H7 (cell line): ENCODE measurements at places on chromosomes 12 and 14.

DNA sequence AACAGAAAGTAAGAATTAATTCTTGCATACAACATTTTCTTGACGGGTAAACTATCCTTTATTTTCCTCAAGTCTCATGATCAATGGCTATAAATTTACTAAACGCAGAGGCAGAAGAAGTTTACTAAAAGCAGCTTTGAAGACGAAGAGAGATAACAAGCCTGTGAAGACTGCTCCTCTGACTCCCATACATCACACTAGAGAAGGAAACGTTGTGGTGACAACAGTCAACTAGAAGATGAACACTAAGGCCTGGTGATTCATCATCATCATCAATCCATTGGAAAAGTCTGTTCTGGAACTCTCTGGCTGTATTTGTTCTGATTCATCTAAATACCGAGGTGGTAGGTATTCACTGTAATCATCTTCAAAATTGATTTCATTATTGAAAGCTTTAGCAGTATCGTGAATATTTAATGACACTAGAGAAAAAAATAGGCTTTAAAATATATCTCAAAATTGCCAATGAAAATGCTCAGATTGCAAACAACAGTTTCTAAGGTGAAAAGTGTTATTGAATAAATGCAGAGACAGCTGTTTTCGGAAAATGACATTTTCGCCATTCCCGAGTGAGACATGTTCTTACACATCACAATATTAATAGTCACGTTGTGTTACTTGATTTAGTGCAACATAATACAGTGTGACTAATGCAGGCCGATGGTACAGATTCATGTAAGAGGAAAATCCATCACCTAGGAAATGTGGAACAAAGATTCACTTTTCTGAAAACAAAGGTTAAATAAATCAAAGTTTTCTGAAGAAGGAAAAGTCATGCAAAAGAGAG, 260.5 kb downstream of the C12orf50 start:
- DNase-seq: no peak

DNA sequence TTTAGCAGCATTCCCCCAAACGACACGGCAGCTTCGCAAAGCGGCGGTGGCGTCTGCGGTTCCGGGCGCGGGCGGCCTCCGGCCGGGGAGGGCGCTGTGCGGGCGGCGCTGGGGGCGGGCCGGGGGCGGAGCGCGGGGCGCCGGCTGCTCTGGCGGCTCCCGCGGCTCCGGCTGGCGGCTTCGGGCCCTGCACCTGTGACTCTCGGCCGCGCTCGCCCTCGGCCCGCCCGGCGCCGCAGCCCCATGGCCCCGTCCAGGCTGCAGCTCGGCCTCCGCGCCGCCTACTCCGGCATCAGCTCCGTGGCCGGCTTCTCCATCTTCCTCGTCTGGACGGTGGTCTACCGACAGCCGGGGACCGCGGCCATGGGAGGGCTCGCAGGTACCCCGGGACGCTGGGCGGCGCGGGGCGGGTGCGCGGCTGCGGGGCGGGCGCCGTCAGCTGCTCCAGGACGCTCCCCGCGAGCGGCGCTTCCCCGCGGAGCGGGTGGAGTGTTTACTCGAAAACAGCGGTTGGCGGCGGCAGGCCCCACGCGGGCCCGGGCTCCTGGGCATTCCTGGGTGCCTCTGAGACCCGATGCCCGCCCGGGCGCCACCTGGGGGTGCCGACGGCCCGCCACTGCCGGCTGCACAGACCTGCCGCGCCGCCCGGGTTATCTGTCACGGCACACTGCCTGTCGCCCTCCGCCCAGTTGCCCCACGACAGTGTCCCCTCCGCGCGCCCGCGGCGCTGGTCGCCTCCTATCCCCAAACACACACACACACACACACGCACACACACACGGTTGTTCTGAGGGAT, at the start of gene SLC48A1:
SLC48A1 (plus strand) TSS at position 177 of the 796 bp plus-strand sequence; CDS start at position 244, 67 bp downstream.
- DNase-seq: peak; percentile 98

DNA sequence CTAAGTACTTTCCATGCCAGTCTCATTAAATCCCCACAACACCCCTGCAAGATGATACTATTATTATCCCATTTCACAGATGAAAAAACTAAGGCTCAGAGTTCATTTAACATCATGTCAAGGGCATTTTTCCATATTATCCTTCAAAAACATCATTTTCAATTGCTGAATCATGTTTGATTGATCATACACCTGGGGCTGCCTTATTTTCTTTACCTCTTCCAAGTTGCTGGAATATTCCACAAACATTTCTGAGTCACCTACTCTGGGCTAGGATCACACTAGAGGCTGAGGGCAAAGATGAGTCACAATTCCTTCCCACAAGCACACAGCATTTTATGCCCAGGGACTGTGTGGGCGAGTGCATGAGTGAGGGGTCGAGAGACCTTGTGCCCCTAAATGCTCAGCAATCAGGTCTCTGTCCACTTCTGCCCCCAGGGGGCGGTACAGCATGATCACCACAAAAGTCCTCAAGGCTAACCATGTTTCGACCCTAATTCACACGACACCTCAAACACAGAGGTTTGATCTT, 14.1 kb upstream of the TMEM119 start:
- DNase-seq: peak; percentile 86

GRCh38 chr14:76250302-76250701, 98.6 kb downstream of the GPATCH2L start:
- DNase-seq: no peak

- peak; percentile 15 for DNase-seq
Measured at GRCh38 chr12:38921025-38921677, 15.8 kb upstream of the CPNE8 start.

DNA sequence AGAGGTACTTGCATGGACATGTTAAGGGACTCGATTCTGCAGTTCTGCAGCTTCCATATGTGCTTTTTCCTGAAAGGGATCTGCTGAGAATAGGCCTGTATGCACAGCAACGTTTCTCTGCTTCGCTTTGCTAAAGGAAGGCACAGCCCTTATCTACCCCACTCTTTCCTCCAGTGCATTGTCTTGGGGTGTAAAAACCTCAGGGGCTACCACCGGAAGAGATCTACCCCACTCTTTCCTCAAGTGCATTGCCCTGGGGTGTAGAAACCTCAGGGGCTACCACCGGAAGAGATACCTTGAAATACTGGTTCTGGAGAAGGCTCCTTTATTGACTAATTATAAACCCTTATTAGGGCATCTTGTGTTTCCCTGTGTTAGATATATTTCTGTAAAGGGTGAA, 52.9 kb downstream of the SEL1L start:
- no peak for DNase-seq

GRCh38 chr14:72966038-72966437, 39.8 kb downstream of the DCAF4 start:
- no peak for DNase-seq

DNA sequence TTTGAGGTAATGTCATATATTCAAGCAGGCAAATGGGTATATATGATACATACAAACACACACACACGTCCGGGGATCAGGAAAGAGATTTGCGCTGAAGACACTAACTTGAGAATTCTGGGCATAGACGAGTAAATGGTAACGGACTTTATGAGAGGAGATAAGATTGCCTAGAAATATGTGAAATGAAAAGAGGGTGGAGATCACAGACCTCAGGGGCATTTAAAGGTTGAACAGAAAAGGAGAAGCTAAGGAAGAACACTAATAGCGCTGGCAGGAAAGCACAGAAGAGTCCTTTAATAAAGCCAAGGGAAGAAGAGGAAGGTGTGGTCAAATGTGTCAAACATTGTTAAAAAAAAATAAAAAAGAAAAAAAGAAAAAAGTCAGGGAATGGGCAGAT, 13.1 kb downstream of the CRY1 start:
- no peak for DNase-seq

GRCh38 chr12:100295764-100296555, 29.0 kb downstream of the SCYL2 start:
- no peak for DNase-seq

DNA sequence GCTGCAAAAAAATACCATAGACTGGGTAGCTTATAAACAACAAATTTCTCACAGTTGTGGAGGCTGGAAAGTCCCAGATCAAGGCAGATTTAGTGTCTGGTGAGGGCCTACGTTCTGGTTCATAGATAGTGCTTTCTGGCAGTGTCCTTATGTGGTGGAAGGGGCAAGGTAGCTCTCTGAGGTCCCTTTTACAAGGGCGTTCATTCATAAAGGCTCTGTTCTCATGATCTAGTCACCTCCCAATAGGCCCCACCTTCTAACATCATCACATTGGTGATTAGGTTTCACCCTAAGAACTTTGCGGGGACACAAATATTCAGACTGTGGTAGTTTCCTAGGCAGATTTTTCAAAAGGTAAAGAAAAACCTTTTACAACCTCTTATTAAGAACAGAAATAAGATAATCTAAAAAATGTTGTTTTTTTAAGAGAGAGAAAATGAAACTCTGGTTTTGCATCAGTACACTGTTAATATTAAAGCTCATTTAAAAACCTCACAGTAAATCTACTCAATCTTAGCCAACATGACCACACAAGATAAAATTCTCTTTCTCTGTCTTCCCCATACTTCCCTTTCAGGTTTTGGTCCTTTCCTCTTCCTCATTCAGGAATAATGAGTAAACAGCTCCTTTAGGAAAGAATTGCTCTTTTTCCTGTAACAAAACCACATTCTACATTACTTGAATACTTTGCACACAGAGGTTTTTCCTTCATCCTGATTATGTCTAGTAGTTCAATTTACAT, 117.5 kb downstream of the UNC79 start:
- DNase-seq: no peak

DNA sequence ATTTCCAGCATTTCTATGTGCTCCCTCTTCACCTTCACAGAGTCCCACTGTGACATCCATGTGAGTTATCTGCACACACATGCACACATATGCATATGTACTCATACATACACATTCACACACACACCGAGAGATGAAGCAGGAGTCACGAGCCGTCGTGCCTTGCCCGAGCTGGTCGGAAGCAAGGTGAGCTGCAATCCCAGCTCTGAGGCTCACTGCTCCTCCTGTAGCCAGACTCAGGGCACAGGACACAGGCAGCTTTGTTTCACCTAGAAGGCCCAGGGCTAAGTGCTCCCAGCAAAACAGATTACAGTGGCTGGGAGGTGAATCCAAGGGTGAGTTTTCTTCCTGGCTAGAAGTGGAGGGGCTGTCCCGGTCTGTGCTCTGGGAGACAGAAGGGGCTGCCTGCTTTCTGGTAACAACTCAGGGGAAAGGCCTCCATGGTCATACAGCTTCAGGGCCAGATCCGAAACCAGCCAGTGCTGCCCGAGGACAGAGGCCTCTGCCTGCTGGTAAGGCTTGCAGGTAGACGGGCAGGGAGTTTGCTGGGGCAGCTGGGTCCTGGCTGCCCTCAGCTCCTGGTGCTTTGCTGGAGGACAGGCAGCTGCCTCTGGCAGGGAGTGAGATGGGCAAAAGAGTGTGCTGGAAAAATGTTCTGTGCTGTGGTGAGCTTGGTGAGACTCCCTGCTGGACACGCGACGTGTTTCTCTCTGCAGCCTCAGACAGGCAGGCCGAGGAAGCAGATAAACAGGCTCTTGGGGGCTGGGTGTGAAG, 123.7 kb downstream of the CRACR2A start:
- no peak for DNase-seq

- no peak for DNase-seq
Measured at GRCh38 chr12:91140026-91140931, 29.0 kb upstream of the LUM start.

DNA sequence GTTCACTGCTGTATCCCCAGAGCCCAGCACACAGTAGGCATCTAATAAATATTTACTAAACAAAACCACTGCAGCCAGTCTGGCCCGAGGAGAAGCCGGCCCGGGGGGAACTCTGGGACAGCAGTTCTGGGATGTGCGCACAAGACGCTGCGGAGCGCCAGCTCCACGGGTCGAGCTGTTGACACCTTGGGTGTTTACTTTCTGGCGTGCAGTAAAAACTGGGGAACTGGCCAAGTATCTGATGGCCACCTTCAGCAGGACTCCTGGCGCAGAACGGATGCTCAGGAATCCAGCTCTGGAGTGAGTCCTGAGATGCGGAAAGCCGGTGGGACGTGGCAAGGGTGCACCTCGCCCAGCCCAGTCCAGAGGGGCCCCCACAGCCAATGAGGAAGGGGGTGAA, 65.6 kb downstream of the NCOR2 start:
- no peak for DNase-seq

DNA sequence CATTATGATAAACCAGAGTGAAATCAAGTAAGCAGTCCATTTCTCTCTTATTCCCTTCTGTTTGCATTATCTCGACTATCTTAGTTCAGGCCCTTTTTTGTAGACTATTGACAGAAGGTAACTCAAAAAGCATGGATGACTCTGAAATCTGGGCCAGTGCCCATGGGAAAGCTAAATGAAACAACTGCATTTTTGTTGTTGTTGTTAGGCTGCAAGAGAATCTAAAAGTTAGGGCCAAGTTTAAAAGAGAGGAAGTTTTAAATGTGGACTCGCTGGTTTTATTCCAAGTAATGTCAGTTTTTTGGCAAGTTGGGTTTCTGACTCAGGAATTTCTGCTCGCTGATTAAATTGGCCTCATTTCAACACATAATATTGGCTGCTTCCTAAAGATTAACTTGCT, 201.1 kb downstream of the PIK3C2G start:
- no peak for DNase-seq

DNA sequence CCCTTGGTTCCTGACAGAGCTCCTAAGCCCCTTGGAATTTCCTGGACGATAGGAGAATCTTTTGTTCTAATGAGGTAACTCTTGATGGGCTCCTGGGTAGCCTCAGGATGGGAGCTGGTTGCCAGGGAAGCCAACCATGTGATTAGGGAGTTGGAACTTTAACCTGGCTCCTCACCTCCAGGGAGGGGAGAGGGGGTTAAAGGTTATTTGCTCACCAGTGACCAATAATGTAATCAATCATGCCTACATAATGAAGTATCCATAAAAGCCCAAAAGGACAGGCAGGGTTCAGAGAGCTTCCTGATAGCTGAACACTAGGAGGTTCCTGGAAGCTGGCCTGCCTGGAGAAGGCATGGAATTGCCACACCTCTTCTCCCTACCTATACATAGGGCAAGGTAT, 6.2 kb upstream of the CNOT2 start:
- no peak for DNase-seq

DNA sequence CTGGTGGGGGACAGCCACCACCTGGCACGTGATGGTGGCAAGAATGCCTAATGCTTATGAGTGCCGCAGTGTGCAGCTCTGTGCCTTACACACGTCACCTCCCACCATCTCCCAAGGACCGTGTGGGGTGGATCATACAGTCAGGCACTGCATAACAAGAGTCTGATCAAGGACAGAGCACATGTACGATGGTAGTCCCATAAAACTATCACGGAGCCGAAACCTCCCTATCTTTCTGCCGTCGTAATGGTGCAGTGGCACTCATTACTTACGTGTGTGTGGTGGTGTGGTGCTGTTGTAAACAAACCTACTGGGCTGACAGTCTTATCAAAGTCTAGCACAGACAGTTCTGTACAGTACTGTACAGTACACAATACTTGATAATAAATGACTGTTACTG, 89.3 kb downstream of the CACNA1C start:
- DNase-seq: no peak

- DNase-seq: no peak
Measured at GRCh38 chr14:88681755-88682494, 110.8 kb downstream of the EML5 start.
